ENCODE measurements at places on chromosomes 4 and X.

GRCh38 chrX:47483306-47484268 lies 565 bp upstream of the ZNF41 start:
- DNase-seq = no peak

DNA sequence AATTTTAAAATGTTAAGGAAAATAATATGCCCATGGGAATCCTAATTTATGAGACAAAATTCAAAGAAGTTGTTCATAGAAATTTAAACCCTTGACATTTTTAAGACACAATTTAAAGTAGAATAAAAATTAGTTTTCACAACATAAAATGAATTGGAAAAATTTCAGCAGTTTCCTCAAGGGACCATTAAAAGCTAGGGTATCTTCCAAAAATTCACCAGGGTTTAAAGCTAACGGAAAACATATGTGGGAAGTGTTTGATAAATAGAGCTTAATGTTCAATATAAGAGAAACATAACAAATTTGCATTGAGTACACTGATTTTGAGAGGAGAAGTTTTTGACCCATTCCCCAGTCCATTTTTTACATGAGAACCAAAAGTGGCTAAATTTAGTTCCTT lies 228.9 kb upstream of the TTC29 start:
- no peak for DNase-seq

DNA sequence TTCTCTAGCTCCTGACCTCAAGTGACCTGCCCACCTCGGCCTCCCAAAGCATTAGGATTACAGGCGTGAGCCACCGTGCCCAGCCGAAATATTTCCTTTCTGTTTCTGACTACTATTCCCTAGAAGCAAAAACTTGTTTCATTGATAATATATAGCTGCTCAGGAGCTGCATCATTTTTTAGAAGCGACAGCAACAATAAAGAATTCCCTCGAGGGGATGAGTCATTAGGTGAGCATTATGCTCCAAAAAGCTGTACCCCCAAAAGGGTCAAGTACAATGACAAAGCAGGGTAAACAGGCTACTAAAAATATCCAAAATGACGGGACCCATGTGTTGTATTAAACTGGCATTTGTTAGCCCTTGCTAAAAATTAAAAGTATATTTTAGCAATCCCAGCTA lies 67.0 kb downstream of the RBM47 start:
- no peak for DNase-seq

DNA sequence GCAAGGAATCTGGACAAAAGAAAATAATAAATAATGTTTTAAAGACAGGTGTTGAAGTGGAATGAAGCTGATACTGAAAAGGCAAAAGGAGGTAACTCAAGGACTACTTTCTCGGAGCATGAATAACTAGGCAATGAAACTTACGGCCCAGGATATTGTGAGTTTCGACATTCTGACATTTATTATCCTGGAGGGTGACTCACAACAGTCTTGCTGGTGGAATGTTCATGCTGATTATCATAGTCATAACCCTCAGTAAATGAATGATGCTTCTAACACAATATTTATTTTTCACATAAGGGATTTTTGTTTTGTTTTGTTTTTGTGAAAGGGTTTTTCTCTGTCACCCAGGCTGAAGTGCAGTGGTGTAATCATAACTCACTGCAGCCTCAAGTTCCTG lies 147.0 kb upstream of the HPGD start:
- DNase-seq = no peak

DNA sequence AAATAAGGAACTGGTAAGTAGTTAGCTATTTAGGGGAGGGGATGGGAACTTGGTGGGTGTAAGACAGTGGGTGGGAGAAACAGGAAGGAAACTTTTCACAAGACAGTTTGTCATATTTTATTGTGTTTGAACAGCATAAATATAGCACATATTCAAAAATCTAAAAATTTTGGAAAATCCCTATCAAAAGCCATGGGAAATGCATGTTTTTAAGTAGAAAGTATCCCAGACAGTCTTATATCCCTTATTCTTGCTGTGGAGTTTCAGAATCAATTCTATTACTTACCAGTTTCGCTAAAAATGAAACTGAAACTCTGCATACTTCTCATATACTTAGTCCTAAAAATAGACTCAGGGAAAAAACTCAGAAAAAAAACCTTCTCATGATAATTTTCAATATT lies 22.3 kb upstream of the RASGEF1B start:
- DNase-seq = no peak

Measured in activated naive CD4-positive, alpha-beta T cell (primary cell).